ENCODE measurements at places on chromosomes 1 and 21.

GRCh38 chr1:245552331-245552730, 397.5 kb downstream of the KIF26B start:
- DNase-seq: no peak

GRCh38 chr1:37813529-37814145, 5.6 kb upstream of the YRDC start:
- no peak for DNase-seq

GRCh38 chr1:38558500-38559445, 300.8 kb downstream of the RRAGC start:
- no peak for DNase-seq

DNA sequence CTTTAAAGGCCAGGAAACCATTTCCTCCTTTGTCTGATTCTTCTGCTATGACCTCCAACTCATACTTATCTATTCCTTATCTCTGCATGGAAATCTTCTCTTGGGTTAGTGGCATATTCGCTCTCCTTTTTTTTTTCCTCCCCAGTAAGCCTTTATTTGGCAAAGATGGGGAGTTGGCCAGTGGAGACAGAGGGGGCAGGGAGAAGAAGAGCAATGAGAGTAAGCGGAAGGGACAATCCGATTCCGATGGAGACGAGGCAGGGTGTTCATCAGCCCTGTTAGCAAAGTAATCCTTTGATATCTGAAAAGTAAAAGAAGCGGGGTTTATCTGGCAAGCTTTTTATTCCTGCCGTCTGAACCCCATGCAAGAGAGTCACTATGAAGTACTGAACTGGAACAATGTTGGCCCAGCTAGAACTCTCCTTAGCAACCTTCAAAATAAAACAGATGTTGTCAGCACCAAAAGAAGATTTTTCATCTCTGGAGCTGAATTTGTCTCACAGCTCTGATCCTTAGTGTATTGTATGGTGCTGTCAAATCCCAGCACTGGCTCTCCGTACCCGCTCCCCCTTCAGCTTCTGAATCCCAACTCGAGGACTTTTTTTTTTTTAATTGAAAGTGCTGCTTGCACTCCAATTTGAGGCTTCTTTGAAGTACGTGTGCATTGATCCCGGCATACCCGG, 40.9 kb downstream of the PTGFRN start:
- DNase-seq: no peak

DNA sequence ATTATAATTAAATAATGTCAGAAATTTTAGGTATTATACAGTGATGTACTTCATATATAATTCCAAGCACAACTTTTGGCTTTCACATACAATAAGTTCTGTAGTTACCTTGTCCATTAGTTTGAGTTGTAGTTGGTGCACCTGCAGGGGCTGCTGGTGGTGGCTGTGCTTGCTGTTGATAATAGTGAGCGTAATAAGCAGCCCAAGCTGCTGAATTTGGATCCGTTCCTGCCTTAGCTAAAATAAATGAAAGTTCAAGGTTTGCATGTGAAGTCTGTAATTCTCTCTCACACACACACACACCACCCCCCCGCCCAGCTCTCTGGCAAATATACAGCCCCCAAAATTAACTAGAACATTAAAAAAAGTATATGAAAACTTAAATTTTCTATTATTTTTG, 22.4 kb downstream of the FUBP1 start:
- no peak for DNase-seq
